ENCODE measurements at places on chromosomes 13 and 19.
A peak's percentile ranks its signal among the peaks of the same experiment; 100 is the strongest.

DNA sequence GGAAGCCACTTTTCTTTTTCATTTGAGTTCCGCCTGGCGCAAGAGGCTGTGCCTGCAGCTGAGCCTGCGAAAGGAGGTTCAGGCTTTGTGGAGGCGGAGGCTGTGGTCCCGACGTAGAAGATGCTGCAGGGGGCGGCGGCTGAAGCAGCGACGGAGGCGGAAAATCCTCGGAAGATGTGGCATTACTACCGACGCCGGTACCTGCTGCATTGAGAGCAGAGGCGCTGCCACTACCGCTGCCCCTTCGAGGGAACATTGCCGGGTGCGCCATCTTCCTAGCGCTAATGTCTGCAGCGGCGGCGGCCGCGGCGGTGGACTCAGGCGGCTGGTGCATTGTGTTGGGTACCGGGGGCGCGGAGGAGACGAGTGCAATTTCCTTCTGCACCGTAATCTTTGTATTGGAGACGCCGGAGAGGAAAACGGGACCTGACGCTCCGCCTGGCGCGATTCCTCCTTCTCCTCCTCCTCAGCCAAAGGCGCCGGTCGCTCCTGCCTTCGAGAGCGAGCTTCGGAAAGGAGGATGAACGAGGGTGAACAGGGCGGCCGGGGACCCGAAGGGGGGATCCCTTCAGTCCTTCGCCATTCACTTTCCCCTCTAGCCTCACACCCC is at the start of gene TSC22D1:
Gene TSC22D1, minus strand, starts transcription at position 590 of the 610 bp plus-strand sequence. Its CDS starts 256 bp downstream, at position 334.
- peak; percentile 48 for DNase-seq

- no peak for DNase-seq
Measured at GRCh38 chr19:35231956-35232645, 3.6 kb upstream of the FAM187B start.

- DNase-seq = no peak
Measured at GRCh38 chr19:14830702-14831101, 4.3 kb downstream of the OR7A5 start.

DNA sequence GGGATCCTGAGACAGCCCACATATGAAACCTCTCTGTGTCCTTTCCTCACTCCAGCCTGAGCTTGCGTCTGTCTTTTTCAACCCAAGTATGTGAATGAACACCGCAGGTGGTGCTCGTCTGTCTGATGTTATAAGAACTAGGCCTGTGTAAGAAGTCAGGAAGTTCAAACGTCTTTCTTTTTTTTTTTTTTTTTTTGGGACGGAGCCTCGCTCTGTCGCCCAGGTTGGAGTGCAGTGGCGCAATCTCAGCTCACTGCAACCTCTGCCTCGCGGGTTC is 92.3 kb downstream of the ANKRD10 start:
- DNase-seq = no peak
